Stimulated activated CD8-positive, alpha-beta memory T cell treated with anti-CD3 and anti-CD28 coated beads, Interleukin-15, amount 100 ng/mL, for 1 hour (primary cell): ENCODE measurements at places on chromosomes 12 and 14.

- DNase-seq, result no peak
Observed at GRCh38 chr14:101595887-101596721, 34.8 kb downstream of the DIO3 start.

DNA sequence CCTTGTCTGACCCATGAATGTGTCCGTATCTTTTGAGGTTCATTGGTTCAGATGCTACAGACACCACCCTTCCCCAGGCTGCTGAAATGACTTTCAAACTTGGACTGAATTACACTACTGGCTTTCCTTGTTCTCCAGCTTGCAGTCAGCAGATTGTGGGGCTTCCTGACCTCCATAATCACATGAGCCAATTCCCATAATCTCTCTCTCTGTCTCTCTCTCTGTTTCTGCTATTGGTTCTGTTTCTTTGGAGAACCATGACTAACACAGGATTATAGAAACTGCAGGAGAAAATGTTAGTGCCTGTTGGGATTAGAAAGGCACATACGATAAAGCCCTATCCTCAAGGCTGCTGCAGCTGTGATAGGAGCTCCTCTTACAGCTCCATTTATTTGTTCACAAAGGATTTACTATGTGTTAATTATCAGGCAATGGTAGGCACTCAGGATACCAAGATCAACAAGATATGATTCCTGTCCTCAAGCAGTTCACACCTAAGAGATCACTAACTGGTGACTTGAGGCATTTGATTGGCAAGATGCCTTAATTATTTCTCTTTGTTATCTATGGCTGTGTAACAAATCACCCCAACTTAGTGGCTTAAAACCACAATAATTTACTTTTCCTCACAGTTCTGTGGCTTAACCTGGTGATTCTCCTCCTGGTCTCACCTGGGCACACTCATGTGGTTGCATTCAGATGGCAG is 10.2 kb upstream of the NYNRIN start:
- no peak for DNase-seq

- no peak for DNase-seq
Observed at GRCh38 chr12:108939594-108939993, 59.7 kb downstream of the DAO start.

DNA sequence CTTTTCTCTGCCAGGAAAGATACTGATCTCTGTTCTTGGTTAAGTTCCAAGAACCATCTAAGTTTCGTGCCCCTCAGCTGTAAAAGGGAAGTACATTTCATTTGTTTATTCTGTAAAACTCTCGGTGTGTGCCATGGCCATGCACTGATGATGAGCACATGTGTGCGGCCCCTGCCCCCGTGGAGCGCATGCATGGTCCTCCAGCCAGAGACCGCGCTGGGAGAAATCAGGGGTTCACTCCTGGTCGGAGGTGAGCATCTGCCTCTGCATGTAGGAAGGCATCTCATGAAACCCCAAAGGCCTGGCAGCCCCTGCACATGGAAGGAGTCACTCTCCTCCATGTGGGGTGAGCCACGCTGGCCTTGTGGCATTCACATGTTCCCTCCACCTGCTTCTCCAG is 102.5 kb upstream of the RTL1 start:
- DNase-seq, result no peak

- no peak for DNase-seq
Observed at GRCh38 chr12:75154388-75154787, 55.3 kb downstream of the KCNC2 start.

DNA sequence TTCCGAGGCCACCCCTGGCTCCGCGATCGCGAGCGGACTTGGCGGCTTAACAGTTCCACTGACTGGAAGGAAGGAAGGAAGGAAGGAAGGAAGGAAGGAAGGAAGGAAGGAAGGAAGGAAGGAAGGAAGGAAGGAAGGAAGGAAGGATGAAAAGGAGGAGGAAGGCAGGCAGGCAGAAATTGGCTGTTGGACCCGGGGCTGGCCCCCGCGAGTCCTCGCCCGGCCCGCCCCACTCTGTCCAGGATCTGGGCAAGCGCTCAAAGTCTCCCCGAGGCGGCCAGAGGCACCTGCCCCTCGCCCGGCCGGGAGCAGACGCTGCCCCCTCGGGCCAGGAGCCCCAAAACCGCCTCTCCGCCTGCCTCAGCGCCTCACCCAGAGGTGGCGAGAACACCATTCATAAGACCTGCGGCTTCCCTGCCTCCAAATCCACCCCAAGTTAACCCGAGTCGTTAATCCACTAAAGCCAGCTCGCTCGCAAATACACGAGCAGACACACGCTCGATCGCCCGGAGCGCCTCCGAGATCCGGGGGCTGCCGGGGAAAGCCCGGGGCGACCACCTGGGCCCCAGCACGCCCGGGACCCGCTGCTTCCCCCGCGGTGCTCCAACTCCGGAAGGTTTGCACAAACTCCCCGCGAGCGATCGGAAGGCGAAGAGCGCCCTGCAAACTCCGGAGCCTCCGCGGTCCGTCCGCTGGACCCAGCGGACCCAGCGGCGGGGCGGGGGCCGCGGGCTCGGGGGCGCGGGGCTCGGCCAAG is 844 bp downstream of the DPF3 start:
- DNase-seq, result no peak

DNA sequence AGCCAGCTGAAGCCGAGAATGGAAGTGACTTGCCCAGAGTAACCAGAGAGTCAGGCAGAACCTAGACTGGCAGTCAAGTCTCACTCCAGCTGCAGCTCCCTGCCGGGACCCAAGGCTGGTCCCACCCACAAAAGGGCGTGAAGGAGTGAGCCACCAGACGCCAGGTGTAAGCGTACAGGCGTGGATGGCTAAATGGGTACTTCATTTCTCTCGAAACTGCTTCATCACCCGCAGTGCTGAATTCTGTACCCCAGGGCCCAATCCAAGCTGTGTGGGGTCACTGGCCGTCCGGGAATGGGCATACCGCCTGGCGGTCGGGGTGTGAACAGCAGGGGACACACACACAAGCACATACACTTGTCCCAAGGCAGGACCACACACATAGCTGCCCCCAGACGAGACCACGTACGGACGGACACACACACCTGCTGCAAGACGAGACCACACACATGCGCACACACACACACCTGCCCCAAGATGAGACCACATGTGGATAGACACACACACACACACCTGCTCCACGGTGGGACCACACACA is 34.8 kb downstream of the DEGS2 start:
- no peak for DNase-seq

- DNase-seq, result no peak
Observed at GRCh38 chr14:89418452-89418851, 1.4 kb upstream of the FOXN3 start.

DNA sequence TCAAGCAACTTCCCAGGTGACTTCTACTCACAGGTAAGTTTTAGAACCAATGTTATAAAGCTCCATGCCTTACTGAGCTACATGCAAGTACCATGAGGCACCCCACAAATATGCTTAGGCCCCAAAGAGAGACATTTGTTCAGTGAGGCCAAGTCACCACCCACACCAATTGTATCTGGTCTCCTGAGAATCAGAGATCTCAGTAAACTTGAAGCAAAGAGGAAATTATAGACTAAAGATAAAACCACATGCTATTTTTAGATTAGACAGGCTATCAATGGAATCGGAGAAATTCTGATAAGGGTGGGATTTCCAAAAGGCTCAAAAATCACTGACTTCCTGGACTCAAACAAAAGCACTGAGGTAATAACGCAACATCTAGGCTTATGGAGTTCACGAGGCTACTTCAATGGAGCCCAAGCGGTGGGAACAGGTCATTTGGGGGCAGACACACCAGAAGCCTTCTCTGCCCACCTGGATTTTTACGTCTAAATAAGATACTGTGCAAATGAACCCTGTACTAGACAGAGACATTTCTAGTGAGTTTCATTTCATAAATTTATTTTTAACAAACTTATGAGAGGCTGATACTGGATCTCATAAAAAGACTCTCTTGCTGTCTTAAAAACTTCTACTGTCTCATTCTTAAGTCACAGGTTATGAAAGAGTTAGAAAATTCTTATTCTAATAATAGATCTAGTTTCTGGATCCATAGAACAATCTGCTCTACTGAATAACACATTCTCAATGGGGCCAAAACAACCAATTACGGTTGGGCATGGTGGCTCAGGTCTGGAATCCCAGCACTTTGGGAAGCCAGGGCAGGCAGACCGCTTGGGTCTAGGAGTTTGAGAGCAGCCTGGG is 7.7 kb downstream of the SLC15A4 start:
- no peak for DNase-seq

GRCh38 chr14:97329701-97330100 is 532.5 kb downstream of the VRK1 start:
- DNase-seq, result no peak

DNA sequence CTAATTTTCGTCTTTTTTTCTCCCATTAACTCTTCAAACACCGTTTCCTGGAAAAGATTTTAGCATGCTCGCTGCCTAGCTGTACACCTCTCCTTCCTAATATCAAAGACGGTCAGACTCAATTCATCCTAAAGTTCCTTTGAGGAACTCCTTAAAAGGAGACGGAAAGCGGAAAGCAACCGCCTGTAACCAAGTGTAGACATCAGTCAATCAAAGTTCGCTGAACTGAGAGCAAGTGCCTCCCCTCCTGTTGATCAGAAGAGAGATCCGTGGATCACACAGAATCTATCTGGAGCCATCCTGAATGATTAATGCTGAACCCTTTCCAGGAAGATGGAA is 412 bp upstream of the TEP1 start:
- DNase-seq, result no peak

DNA sequence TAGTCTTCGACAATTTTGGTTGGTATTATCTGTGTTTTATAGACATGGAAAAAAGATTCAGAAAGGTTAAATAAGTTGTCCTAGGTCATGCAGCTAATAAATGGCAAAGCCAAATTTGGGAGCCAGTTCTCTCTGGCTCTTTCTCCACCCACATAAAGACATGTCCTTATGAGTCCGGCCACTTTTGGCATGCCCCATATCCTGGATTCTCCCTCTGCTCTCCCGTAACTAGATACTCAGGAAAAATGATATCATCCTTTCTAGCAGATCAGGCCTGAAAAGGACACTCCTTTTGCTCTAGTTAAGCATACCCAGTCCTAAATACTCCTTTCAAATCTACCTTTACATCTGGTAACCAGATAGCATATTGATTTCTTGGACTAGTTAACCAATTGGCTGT is 64.4 kb downstream of the TTLL5 start:
- DNase-seq, result no peak

DNA sequence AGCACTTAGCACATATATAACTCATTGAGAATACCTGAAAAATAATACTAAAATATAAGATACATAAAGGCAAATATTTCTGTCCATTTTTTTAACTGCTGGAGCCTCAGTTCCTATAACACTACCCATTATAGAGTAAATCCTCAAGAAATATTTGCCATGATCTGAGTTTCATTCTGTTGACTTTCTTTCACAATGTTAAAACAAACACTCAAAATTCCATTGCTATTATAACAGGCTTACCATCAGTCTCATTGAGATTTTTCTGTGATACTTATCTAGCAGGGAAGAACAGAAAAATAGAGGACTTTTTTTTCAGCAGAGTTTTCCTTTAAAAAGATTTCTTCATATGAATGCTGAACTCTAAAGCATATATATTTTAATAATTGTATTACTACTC is 24.5 kb downstream of the LMO3 start:
- DNase-seq, result no peak

DNA sequence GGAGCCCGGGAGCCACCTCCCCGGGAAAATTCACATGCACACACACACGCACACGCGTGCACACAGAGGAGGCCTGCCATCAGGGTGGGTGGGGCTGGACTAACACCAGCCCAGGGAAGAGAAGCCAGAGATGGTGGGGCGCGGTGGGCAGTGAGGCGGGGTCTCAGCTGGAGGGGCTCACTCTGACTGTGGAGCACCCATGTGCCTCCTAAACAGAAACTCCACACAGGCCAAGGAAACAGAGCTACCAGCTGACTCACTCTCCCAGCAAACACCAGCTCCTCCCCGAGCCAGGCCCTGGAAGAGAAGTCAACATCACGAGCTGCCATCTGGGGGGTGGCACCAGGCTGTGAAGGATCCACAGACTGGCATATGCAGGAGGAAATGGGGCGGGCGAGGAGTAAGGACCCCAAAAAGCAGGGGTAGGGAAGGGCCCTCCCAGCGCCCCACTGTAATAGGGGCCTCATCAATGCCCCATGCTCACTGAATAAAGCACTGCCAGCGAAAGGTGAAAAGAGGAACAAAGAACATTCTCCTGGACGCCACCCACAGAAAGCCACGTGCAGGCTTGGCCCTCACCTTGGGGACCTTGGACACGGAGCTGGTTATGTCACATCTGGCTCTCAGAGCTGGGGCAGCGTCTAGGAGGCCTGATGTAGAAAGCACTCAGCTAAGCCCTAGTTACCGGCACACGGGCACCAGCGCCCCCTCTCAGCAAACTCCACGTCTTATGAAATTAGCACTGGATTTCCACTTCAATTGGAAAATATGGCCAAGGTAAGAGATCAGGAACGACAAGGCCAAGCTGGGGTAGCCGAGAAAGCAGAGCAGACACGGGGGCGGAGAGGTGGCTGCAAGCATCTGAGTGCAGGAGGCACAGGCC is 8.4 kb upstream of the INF2 start:
- DNase-seq, result no peak

DNA sequence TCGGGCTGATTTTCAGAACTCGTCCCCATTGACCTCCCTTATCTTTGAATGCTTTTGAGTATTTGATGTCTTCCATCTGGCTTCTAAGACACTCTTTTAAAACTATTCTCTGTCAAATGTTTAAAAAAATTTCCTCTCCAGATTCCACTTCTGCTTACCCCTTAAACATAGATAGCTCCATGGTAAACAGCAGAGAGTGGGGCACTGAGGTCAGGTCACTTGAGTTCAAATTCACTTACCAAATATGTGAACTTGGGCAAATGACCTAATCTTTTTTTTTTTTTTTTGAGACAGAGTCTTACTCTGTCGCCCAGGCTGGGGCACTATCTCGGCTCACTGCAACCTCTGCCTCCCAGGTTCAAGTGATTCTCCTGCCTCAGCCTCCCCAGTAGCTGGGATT is 126.8 kb upstream of the CPSF6 start:
- DNase-seq, result no peak

DNA sequence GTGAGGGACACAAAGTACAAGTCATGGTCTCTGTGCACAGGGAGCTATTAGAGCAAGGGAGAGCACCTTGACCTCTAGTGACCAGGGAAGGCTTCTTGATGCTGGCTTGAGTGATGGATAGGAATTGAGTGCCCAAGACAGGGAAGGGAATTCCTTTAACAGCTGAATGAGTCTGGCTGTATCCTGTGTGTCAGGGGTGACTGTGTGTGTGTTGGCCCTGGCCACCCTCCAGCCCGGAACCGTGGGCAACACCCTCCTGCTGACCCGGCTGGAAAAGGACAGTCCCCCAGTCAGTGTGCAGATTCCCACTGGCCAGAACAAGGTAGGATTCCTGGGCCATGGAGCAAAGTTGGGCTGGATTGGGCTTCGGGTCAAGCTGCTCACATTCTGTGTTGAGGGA is 5.5 kb upstream of the PFDN5 start:
- DNase-seq, result no peak

DNA sequence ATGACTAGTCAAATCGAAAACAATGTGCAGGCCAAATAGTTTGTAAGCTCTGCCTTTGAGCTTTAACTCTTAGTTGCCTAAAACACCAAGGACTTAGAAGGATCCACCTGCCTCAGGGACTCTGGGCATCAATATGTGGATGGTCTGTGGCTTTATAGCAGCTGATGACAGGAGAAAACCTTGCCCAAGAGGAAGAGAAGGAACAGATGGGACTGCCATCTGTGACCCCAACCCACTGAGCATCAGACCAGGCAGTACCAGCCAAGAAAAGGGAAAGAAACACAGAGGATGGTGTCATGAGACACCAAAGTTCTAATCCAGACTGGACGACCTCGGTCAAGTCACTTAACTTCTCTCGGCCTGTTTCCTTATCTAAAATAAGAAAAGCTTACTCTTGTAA is 12.7 kb downstream of the TGFB3 start:
- no peak for DNase-seq
